ENCODE measurements at places on chromosomes 2 and 18.

GRCh38 chr2:26632624-26633185 is 8.5 kb downstream of the CIB4 start:
- no peak for DNase-seq

GRCh38 chr2:20728114-20728758 is 61.3 kb downstream of the GDF7 start:
- DNase-seq, result no peak

DNA sequence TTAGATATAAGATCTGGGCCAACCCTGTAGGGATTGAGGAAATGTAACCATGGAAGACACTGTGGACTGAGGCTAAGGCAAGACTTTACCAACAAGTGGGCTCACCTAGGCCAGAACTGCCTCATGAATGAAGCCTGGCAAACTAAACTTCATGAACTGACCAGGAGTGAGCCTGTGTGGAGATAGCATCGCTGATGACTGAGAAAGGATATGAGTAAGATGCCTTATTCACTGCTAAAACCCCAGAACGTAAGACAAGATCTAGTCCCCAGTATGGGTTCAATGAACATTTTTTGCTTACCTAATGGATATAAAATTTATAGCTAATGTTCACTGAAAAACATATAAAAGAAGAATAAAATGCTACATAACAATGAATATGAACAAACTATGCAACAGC is 399.8 kb downstream of the SATB2 start:
- DNase-seq, result no peak

DNA sequence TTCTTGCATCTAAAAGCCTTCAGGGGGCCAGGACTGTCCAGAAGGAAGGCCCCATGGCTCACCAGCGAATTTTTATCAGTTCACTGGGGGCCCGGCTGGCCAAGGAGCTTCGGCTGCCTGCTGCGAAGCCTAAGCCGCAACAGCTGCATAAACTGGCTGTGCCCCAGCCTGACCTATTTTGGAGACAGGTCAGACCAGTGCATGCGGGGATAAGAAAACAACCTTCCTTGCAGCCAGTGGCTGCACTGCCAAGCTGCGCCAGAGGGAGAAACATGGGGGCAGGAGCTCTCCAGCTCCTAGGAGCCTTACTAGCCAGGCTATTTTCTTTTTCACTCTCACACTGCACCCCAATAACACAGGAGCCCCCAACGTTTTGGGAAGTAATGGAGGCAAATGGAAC is 15.2 kb downstream of the PAX3 start:
- no peak for DNase-seq

- no peak for DNase-seq
Measured at GRCh38 chr2:100747996-100748615, 71.8 kb upstream of the NPAS2 start.

DNA sequence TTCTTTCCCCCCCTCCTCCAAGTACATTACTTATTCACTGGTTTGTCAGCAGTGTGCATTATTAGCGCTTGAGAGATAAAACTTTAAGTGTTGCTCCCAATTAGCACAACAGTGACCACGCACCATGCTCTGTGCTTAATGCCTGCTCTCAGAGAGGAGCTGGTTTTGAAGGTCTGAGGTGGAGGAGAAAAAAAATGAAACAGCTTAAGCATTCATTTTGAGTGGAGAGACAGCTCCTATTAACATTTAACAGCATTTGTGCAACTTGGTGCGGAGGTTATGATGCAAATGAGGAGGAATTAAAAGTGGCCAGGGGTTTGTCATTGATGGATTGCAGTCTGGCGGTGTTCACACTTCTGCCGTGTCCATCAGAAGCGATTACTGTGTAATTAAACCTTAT is 141.8 kb downstream of the FIGN start:
- no peak for DNase-seq

GRCh38 chr2:95023222-95023597 is 2.3 kb upstream of the MAL start:
- DNase-seq, result peak; percentile 76

DNA sequence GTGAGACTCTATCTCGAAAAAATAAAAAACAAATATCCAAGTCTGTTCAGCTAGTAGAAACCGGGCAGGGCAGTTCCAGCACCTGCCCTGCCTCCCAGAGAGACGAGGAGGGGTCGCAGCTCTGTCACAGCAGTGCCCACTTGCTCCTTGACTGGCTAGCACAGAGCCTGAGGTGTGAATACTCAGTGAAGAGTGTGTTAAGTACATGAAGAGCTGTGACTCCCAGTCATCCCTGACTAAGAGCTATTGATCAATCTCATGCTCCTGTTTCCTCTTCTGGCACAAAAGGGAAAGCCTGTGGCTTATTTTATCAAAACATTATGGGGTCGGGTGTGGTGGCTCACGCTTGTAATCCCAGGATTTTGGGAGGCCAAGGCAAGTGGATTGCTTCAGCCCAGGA is 83.0 kb upstream of the FZD7 start:
- DNase-seq, result no peak

DNA sequence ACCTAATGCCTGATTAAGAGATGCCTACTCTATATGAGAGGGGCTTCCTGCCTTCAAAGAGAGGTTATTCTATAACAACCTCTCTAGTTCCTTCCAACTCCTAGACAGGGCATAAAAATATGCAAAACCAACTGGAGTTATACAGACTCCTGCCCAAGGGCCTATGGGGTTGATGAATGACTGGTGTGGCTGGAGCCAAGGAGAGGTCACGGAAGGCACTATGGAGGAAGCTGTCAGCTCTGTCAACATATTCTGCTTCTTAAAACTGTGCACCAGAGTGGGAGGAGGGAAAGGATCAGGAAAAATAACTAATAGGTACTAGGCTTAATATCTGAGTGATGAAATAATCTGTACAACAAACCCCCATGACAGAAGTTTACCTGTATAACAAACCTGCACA is 120.9 kb upstream of the CDC42EP3 start:
- DNase-seq, result no peak

GRCh38 chr2:220503431-220503830 is 876.0 kb downstream of the SLC4A3 start:
- DNase-seq, result no peak

DNA sequence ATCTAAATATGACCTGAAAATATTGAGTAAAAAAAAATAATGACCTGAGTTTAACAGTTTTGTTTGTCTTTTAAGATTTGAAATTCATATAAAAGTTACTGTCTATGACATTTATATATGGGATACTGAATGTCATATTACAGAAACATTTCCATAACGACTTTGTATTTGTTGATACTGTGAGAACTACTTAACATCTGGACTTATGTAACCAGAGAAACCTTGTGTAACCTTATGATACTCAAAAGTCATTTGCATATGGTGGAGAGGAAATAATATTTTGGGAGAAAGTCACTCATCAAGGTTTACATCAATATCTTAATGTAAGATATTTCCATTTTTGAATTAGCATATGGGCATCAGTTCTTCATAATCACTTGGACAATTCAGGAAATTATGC is 12.6 kb downstream of the MFSD6 start:
- no peak for DNase-seq

- no peak for DNase-seq
Measured at GRCh38 chr18:13611601-13612195, 114.7 kb downstream of the FAM210A start.

- DNase-seq, result no peak
Measured at GRCh38 chr2:128949360-128949759, 630.7 kb upstream of the HS6ST1 start.

DNA sequence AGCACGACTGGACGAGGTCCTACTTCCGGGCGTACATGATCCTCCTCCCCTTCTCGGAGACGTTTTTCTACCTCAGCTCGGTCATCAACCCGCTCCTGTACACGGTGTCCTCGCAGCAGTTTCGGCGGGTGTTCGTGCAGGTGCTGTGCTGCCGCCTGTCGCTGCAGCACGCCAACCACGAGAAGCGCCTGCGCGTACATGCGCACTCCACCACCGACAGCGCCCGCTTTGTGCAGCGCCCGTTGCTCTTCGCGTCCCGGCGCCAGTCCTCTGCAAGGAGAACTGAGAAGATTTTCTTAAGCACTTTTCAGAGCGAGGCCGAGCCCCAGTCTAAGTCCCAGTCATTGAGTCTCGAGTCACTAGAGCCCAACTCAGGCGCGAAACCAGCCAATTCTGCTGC is 24.8 kb downstream of the LYPD1 start:
- DNase-seq, result peak; percentile 32

DNA sequence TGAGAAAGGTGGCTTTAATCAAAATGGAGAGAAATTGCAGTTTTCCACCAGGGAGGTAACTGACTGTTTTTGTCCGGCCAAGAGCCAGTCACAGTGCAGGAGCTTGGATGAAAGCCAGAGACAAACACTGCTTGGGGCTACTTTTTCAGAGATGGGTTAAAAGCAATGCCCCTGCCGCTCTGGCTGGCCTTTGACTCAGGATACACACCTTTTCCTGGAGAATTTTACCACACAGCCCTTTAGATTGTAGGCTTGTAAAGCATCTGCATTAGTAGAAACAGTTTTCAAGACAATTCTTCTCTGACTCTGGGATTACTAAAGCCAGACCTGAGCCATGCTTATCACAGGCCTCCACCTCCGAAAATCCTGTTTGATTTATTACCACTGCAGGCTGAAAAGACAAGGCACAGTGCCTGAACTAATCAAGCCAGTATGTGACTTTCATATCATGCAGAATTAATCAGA is 79.7 kb downstream of the CCBE1 start:
- no peak for DNase-seq

DNA sequence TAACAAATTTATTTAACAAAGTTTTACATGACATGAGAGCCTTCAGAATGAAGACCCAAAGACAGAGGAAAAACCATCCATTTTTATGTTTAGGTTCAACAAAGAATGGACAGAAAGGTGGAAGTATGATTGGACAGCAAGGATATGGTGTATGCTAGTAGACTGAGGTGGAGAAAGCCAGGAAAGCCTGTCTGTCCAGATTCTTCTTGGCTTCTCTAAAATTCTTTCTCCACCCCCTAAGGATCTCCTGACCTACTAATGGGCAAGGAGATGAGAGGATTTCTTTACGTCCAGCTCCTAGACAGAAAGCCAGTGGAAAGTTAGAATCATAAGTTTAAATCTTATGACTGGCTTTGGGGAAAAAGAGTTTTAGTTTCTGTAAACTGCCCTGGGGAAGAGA is 3.0 kb downstream of the ATIC start:
- DNase-seq, result no peak

DNA sequence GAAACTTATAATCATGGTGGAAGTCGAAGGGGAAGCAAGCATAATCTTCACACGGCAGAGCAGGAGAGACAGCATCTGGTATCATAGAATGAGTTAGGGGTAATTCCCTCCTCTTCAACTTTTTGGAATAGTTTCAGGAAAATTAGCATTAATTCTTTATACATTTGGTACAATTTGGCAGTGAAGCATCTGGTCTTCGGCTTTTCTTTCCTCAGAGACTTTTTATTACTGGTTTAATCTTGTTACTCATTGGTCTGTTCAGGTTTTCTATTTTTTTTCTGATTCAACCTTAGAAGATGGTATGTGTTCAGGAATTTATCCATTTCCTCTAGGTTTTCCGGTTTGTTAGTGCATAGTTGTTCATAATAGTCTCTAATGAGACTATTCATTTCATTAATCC is 39.7 kb upstream of the ABCA12 start:
- no peak for DNase-seq

GRCh38 chr18:55400590-55401541 is 187.1 kb downstream of the TCF4 start:
- no peak for DNase-seq

DNA sequence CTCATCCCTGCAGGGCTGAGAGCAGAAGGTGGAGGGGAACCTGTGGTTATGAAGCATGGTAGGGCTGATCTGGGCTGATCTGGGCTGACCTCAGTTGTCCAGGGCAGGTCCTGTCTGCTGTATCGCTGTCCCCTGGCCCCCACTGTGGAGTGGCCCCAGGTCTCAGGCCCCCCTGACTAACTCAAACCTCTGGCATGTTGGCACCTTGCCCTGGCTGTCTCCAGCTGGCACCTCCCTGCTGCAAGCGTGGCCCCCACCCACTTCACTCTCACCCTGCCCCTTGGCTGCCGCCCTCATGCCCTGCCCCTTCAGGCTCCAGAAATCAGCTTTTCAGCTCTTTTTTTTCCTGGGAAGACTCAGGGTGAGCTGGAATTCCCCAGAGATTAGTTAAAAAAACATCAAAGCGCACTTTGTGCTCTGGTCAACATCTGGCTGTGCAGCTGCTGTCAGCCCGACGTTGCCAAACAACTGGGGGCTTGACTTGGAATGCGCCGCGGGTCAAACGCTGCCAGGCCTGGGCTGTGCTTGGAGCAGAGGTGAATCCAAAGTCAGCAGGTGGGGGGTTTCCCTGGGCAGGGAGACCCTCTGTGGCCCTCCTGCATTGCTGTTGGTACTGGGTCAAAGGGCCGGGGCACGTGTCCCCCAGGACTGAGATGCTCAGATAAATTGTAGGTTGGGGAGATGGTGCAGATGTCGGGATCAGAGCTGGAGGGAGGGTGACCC is 173.8 kb upstream of the HDAC4 start:
- no peak for DNase-seq

- no peak for DNase-seq
Measured at GRCh38 chr2:241268716-241269445, 46.6 kb downstream of the HDLBP start.

GRCh38 chr2:47344890-47345589 is 57.9 kb upstream of the MSH2 start:
- no peak for DNase-seq

DNA sequence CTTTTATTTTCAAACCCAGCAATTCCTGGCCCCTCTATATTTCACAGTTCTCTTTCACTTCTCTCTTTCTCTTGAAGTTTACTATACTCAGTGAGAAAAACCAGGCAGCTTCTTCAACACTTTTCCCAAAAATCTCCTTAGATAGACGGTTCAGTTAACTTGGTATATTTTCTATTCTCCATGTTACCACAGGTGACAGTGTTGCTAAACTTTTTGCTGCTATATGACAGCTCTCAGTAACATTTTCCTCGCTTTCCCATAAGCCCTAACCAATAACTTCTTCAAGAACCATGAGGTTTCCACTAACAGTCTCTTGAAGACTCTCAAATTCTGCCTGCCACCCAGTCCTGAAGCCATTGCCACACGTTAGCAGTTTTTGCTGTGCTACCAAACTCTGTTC is 45.8 kb downstream of the CYBRD1 start:
- DNase-seq, result no peak

All from GM12865 (cell line).